ENCODE measurements at places on chromosomes 3 and 15.

DNA sequence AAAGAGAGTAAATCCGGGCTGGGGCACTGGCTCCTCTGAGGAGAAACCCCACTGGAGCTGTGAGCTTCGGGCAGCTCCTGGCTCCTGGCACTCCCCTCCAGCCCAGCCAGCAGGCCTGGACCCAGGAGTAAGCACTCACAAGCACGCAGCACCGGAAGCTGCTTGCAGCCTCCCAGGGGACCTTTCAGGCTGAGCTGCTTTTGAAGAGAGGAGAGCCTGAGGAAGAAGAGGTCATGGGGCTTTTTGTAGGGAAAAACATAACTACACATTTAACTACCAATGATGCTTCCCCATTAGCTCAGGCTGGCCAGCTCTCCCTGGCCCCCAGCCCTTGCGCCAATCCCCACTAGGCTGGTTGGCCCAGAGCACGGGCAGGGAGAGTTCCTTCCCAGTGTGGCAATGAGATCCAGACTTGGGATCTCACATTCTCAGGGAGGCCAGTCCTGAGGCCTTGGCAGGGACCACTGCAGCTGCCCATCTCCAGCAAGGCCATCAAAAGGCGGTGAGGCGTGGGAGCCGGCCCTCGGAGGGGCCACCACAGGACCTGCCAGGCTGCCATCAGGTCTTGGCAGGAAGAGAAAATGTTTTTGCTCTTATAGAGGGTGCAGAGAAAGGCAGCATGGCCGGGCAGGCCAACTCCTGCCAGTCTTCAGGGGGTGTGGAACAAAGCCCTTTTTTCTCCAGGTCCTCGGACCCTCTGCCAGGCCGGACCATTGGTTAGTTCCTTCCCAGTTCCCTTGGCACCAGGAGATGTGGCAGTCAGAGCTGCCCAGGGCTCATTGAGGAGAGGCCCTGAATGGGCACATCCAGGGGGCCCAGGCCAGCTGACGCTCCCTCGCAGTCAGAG lies 41.5 kb upstream of the MFGE8 start:
- no peak for DNase-seq

DNA sequence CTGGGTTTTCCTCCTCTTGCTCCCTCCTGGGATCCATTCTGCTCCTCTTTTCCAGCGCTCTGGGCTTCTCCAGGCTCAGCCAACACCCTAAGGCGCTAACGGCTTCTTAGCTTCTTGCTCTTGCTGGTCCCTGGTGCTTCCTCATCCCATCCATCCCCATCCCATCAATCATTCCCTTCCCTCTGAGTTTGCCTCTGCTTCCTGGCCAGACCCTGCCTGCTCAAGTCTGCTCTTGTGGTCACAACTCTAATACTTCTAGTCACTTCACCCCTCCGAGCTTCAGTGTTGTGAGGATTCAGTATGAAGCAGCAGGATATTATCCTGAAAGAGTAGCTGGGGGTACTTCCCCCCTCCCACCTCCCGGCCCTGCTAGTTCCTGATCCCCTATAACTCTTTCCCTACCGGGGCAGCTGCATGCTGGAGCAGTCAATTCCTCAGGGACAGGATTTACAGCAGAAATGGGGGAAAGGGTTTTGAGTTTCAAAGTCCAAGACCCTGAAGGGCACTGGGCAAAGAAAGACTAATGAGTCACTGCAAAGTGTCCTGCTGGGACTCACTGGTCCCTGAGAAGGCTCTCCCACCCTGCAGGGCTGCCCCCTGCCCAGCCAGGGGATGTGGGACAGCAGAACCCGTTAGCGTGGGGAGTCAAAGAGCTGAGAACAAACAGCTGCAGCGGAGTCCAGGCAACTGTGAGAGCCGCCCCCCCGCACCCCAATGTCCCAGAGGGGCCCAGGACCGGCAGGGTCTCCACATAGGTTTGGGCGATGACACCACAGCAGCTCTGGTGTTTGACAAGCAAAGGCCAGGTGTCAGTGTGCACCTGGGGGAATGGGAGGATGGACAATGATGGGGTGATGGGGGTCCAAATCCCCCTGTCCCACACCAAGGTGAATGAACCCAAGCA lies 2.3 kb upstream of the SYNM start:
- no peak for DNase-seq

- DNase-seq, result no peak
Observed at GRCh38 chr3:57803647-57804081, 47.6 kb downstream of the SLMAP start.

DNA sequence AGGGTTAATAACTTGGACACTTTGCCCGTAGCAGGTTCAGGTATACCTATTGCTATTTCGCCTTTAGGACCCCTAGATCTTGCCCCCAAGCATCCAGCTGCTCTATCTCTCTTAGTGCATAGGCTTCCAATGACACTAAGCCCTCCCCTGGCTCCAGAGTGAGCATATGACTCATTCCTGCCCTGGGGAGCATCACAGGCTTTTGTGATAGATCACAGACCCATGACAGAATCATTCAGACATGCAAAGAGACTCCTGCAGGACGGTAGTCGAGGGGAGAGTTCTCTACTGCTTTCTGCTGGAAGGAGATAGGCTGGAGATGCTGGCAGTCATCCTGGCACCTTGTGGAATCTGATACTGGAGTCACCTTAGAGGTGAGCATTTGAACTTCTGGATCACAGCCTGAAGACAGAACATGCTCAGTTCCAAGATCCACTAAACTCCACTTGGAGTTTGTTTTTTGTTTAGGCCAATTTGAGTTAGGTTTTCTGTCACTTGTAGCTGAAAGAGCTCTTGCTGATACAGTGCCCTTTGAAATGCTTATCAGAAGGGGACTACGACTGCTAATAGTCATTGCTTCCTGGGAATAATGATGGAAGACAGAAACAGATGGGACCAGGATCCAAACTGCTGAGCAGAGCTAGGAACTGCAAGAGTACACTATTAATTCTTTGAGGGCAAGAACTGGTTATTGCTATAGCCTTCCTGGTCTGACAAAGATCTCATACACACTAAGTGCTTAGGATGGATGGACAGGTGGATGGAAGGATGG lies 11.0 kb downstream of the LYSMD2 start:
- DNase-seq, result no peak

GRCh38 chr15:42800731-42801474 lies 64.0 kb upstream of the CDAN1 start:
- no peak for DNase-seq
